Effector CD4-positive, alpha-beta T cell (primary cell): ENCODE measurements at places on chromosomes 7 and 10.

- DNase-seq: no peak
Measured at GRCh38 chr7:158252837-158253669, 334.6 kb downstream of the PTPRN2 start.

DNA sequence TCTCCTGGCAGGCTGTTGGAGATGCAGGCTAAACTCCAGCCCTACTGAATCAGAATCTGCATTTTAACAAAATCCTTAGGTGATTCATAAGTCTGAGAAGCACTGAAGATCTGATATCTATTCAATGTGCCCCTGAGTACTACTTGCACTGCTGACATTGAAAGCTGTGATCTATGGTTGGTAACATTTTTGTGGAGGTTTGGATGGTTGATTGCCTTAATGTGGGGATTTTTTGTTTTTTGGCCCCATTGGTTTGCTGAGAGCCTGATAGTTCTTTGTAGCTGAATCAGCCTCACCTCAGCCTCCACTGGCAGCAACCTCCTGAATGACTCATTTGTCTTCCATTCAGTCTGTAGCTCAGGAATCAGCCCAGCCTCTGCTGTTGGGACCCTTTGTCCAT is 14.7 kb upstream of the LRRN3 start:
- DNase-seq: no peak

GRCh38 chr10:7329219-7329618 is 81.6 kb downstream of the SFMBT2 start:
- no peak for DNase-seq

- DNase-seq: no peak
Measured at GRCh38 chr7:113519472-113519871, 399.3 kb downstream of the PPP1R3A start.
